Anterior cingulate cortex (tissue), 58 donors: ENCODE measurements at places on chromosomes 7 and 10.

DNA sequence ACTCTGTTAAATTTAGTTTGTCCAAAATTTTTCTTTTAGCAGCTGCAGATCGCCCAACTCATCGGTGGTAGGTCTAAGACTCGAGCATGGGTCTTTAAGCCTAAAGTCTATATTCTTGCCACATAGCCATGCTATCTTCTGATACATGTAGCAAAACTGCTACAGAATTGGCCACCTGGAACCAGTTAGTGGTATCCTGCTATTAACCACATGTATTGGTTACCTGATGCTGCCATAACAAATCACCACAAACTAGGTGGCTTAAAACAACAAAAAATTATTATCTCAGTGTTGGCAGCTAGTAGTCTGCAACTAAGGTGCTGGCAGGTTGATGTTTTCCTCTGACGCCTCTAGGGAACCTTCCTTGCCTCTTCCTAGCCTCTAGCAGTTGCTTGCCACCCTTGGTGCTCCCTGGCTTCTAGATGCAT, 96.7 kb upstream of the PIK3CG start:
- no peak for DNase-seq

GRCh38 chr10:100987685-100988049, 324 bp downstream of the TWNK start:
- no peak for DNase-seq

DNA sequence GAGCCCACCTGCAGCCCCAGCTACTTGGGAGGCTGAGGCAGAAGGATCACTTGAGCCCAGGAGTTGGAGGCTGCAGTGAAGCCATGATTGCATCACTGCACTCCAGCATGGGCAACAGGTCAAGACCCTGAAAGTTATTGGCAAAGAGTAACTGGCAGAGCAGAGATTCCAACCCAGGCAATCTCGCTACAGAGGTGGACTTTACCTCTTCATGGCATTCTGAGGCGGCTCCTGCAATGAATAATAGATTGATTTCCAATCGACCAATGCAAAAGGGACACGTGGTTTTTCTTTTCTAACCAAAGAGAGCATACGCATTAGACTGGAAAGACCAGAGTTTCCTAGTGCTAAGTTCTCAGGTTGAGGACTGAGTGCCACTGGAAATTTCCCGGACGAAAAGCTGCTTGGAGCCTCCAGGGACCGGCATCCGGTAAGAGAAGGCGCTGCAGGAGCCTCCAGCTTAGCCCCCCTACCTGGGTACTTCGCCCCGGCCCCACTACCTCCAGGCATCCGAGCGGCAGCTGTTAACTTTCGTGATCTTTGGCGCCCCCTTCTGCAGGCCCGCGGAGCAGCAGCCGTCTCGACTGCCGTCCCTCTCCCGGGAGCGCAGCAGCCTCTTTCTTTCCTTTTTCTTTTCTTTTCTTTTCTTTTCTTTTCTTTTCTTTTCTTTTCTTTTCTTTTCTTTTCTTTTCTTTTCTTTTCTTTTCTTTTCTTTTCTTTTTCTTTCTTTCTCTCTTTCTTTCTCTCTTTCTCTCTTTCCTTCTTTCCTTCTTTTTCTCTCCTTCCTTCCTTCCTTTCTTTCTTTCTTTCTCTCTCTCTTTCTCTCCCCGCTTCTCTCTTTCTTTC, 4.1 kb downstream of the MBLAC1 start:
- peak; percentile 7 for DNase-seq

- DNase-seq = no peak
These were observed 216.8 kb downstream of the PTEN start for GRCh38 chr10:88080213-88080612.

GRCh38 chr10:97259119-97259518, 33.3 kb downstream of the ARHGAP19 start:
- no peak for DNase-seq

GRCh38 chr7:146249272-146249671, 132.7 kb downstream of the CNTNAP2 start:
- no peak for DNase-seq

DNA sequence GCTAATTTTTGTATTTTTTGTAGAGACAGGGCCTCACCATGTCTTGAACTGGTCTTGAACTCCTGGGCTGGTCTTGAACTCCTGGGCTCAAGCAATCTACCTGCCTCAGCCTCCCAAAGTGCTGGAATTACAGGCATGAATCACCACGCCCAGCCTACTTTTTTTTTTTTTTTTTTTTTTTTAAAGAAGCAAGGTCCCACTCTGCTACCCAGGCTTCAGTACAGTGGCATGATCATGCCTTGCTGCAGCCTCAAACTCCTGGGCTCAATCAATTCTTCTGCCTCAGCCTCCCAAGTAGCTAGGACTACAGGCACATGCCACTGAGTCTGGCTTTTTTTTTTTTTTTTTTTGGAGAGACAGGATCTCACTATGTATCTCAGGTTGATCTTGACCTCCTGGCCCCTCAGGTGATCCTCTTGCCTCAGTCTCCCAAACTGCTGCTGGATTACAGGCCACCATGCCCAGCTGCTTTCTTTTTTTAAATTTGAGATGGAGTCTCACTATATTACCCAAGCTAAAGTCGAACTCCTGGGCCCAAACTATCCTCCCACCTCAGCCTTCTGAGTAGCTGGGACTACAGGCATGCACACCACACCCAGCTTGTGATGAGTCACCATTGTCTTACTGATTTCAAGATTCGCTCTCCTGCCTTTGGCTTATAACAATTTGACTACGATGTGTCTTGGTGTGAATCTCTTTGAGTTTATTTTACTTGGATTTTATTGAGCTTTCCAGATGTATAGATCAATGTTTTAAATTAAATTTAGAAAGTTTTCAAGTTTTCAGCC, 9.0 kb downstream of the RPEL1 start:
- DNase-seq = no peak

DNA sequence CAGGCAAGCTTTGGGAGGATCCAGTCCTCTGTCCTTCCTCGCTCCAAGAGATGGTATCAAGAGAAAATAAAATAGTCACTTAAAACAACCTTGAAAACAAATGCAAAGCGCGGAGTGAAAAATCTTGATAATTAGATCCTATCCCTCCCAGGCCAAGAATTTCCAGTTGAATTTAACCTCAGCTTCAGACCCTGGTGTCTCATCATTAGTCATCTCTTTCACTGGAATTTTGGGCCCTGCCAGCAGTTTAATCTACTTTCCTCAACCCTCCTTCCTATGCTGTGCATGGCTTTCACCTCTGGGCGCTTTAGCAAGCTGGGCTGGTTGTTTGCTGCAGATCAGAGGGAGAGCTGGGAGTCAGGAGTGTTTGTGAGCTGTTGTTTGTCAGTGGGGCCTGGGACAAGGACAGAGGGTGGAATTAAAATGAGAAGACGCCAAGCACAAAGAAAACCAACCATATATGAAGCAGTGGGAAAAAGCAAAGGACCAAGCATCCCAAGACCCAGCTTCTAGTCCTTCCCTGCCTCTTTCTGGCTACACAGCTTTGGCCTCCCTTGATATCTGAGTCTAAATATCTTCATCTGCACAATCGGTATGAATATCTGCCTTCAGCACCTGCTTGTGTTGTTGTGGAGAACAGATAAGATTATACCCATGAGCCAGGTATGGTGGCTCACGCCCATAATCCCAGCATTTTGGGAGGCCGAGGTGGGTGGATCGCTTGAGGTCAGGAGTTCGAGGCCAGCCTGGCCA, 13.5 kb downstream of the MYOF start:
- no peak for DNase-seq

DNA sequence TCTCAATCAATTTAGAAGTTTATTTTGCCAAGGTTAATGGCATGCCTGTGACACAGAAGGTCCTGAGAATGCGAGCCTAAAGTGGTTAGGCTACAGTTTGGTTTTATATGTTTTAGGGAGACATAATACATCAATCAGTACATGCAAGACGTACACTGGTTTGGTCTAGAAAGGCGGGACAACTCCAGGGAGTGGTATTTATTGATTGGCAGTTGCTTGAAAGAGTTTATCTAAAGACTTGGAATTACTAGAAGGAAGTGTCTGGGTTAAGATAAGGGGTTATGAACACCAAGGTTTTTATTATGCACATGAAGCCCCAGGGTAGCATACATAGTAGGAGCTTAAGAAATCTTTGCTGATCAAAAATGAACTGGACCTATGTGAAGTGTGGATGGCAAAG, 21.5 kb downstream of the NPVF start:
- DNase-seq = no peak

GRCh38 chr10:102675011-102675665, 30.9 kb downstream of the TRIM8 start:
- DNase-seq = no peak

DNA sequence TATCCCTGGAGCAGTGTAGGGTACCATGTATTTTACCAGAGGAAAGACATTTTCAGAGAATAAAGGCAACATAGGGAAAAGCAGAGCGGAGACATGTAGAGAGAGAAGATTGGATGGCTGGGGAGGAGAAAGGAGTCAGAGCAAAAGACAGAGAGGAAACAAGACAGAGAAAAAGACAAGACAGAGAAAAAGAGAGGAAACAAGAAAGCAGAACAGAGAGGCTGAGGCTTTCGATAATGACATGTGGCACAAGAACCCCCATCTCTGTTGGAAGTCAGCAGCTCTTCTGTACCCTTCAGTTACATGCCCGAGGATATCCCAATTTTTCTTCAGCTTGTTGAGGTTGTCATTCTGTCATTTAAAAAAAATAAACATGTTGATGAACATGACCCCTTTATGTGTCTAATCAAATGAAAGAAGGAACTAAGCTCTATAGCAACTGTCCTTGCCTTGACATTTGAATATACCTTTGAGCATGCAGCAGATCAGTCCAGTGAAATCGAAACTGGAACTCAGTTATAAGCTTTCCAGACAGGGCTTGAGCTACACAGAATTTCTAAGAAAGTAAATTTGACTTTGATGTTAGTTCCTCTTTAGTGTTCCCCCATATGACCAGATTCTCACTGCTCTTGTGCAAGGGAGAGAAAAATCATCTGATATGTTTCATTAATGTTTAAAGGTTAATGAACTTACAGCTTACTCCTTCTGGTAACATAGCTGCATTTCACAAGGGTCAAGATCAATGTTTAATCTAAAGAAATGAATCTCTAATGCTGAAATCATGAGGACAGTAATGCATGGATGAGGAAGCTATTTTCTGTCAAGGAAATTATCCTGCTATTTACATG, 75.1 kb upstream of the SP4 start:
- DNase-seq = no peak

DNA sequence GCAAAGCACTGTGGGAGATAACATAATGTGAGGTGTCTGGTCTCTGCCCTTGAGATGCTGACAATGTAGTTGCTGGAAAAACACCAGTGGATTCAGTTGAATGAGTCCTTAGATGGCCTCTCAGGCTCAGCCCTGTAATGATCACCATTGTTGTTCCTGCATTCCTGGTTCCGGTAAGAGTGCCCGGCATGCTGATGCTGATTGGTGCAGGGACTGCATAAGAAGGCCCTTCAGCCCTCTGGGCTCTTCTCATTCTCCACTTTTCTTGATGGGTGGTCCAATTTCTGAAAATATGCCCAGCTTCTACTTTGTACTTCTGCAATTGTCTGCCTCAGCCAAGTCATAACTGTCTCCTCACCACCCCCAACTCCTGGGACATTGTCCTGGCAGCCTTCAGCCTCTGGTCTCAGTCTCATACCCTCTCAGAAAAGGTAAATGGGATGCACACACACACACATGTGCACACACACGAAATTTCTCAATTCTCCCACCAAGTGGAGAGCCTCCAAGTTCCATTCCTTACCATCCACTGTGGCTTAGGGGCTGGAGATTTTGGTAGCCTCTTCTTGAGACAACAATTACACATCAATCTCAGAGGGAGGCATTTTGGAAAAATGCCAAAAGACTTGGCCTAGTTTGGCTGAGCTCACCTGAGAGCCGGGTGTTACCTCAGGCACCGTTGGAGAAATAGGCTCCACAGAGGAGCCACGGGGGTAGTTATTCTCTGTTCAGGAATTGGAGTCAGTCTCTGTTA, 314.9 kb downstream of the RPS24 start:
- no peak for DNase-seq

DNA sequence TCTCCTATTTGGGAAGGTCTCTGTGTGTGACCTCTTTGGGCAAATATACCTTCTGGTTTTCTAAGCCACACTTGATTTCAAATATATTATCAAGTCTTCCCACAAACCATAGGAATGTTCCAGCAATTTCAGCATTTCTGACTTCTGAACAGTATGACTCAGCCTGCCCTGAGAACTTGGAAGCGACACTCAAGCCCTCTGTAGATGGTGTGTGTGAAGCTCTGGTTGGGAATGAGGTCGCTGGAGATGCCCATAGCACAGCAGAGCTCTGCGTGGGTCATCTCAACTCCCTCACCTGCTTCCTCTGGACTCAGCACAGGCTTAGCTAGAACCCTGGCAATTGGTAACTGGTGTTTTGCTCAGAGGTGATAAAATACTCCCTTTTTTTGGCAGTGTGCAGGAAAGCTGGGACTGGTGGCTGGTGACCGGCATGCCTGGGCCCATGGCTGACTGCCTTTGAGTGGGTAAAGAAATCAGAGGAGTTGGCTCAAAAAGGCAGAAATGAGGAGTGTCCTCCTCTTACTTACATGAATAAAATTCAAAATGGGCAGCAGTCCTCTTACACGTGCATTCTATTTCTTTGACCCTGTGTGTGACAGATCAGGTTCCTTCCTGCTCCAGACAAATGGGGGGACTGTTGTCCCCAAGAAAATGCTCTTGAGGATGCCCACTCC, 87.5 kb upstream of the NRP1 start:
- DNase-seq = no peak

- no peak for DNase-seq
These were observed 18.8 kb upstream of the LIPM start for GRCh38 chr10:88783724-88784123.

DNA sequence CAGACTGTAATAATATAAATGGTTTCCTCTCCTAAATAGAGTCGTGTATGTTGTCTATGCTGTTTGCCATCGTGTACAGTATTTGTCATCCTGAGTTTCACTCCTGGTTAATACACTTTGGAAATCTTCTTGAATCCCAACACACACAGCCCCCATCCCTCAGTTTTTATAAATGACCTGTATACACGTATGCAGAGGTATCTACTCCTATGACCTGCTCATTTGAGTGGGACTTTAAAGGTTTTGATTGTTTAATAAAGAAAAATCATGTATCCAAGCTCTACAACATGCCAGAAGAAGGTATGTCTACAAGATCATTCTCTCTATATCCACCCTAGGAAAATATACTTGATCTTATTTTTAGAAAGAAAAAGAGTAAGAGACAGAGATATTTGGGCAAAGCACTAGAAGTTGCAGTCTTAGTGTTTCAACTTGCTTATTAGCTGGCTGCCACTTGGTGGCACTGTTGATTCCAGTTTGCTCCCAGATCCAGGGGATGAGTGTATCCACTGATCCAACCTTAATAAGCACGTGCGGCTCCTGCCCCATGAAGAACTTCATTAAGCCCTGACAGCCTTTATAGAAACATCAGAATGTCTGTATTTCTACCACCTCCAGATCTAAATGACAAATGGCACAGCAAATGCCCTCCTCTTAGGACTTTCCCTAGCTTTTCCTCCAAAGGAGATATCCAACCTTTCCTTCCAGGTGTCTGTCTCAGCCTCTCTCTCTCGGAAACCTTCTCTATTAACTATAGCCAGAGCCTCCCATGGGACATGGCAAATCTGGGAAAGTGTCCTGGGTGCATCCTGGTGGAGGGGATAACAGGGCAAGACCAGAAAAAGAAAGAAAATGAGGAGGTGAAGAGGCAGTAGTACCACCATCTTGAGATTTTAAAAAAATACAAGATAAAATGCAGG, 181.6 kb upstream of the NEBL start:
- no peak for DNase-seq

- no peak for DNase-seq
These were observed 657 bp upstream of the TMEM178B start for GRCh38 chr7:141073173-141073640.
